Choroid plexus epithelial cell (primary cell): ENCODE measurements at places on chromosomes 5 and 9.
A peak's percentile ranks its signal among the peaks of the same experiment; 100 is the strongest.

GRCh38 chr9:5438301-5439162 is 807 bp upstream of the PLGRKT start:
- DNase-seq: peak; percentile 79

DNA sequence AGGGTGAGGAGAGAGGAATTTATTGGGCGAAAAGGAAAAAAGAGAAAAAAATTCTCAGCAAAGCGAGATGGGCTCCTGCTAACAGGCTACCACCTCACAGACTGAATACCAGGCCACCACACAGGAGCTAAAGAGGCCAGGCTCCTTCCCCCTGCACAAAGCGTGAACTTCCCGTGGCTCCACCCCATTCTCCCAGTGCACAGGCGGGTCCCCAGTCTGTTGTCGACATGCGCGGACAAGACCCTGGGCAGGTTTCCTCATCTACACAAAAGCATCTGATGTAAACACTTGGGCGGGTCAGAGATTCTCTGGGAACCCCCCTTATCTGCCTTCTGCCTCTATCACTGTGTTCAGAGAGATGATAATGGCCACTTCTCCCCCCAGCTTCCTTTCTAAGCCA is 34.2 kb downstream of the IL31RA start:
- no peak for DNase-seq

- no peak for DNase-seq
Observed at GRCh38 chr5:11785771-11786352, 118.4 kb downstream of the CTNND2 start.

GRCh38 chr5:59420596-59420995 is 472.9 kb downstream of the PDE4D start:
- DNase-seq: peak; percentile 19

GRCh38 chr9:97993000-97993399 is 9.9 kb downstream of the ANP32B start:
- DNase-seq: no peak

DNA sequence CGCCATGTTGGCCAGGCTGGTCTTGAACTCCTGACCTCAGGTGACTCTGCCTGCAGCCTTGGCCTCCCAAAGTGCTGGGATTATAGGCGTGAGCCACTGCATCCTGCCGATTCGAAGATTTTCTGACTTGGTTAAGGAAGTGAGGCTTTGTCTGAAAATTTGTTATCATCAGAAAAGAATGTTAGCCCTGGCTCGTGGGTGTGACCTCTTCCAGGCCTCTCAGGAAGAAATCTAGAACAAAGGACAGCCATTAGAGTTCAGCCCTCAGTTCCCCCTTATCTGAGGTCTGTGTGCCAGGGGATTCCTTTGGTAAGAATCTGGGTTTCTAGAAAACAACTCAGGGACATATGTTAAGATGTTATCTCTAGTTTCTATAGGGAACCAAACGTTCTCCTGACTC is 6.2 kb downstream of the OR2S2 start:
- DNase-seq: peak; percentile 58

- peak; percentile 76 for DNase-seq
Observed at GRCh38 chr5:142749321-142749720, 20.9 kb upstream of the ARHGAP26 start.

- DNase-seq: no peak
Observed at GRCh38 chr5:44022622-44023021, 366.6 kb downstream of the FGF10 start.

GRCh38 chr9:30522486-30522885 is 1862.0 kb upstream of the ACO1 start:
- no peak for DNase-seq

GRCh38 chr9:110926828-110927487 is 111.3 kb downstream of the LPAR1 start:
- no peak for DNase-seq

GRCh38 chr5:112388074-112388473 is 31.0 kb downstream of the EPB41L4A start:
- no peak for DNase-seq

DNA sequence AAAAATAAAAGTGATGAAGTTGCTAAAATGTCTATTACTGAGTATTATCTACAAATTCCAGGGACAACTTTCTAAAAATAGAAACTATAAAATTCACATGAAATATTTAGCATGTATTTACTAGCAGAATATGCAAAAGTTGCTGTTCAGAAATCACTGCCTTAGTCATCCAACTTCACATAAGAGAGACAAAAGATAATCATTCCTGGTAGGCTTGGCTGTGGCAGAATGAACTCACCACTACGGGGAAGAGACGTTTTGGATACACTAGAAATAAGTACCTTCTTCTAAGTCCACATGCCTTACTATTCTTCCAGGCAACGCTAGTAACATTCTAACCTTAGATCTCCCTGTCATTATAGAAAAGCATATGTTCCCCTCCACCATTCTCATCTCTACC is 272.2 kb downstream of the BNC2 start:
- peak; percentile 54 for DNase-seq

DNA sequence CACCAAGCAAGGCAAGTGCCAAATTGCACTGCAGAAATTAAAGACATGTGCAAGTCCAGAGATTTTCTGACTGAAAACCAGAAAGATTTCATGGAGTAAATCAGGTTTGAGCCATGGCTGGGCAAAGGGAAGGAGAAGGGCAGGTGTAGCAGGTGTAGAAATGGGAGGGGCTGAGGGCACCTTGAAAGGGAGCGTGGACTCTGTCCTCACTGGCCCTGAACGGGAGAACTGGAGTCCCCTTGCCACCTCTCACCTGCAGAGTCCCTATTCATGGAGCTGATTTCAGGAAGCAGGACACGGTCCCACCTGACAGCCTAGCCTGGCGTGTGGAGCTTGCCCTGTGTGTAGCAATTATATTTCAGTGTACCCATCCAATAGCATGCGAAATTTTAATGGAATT is 46.3 kb downstream of the UBE2QL1 start:
- DNase-seq: no peak

DNA sequence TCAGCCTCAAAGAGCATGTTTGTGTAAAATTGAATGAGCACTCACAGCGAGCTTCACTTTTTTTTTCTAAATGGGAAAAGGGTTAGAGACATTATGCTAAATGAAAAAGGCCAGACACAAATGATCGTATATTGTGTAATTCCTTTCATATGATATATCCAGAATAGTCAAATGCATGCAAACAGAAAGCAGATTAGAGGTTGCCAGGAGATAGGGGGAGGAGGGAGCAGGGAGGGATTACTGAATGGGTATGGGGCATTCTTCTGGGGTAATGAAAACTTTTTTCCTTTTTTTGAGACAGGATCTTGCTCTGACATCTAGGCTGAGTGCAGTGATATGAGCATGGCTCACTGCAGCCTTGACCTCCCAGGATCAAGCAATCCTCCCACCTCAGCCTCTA is 47.1 kb downstream of the DMAC1 start:
- DNase-seq: no peak

GRCh38 chr5:587403-587802 is 24.7 kb upstream of the CEP72 start:
- no peak for DNase-seq

- no peak for DNase-seq
Observed at GRCh38 chr5:159102311-159102934, 2.7 kb upstream of the EBF1 start.

DNA sequence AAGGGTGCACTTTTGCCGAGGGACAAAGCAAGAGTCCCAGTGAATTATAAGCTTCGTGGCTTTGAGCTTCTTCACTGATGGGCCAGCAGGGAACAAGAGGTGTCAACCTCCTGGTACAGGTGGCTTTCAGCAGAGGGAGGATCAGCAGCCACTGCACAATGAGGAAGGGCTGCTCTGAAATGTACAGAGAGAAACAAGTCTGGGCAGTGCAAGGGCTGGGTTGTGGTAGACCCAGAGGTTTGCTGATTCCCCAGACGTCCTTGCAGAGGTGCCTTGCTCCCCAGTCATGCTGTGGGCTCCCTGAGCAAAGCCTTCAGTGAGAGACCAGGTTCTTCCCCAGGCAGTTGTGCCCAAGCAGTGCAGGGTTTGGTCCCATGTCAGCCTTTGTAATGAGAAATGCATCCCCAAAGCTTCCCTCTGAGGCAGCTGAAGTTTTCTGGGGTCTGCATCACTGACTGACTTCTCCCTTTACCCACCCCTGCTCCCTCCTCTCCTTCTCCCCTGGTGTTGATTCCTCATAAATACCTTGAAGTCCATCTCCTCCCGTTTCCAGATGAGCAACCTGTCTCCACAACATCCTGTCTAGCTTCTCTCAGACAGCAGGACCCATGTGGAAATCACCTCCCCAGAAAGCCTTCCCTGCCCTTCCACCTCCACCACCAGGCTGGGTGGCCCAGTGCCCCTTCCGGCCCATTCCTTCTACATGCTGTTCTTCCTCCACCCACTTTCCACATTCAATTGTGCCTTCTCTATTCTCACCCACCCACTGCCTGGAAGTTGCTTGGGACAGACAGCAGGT is 599.6 kb upstream of the ADAMTS16 start:
- no peak for DNase-seq

GRCh38 chr9:109471475-109472393 is 26.4 kb downstream of the PTPN3 start:
- DNase-seq: no peak
